Activated CD4-positive, alpha-beta T cell treated with anti-CD3 and anti-CD28 coated beads for 36 hours (primary cell): ENCODE measurements at places on chromosomes 6 and 20. TPM values are rescaled to one million over a fixed set of nuclear protein-coding genes. Genes with fewer than 3 reads are reported as not detected.

IPCEF1 gene
- 10.9 TPM for total RNA-seq

GRCh38 chr20:49310705-49311104 lies 32.8 kb upstream of the ZNFX1 start:
- DNase-seq, result peak; percentile 29
- H3K4me3 ChIP-seq, result no peak overlapping the region
- H3K27ac ChIP-seq, result peak overlapping the region; percentile 66

GRCh38 chr6:149318581-149319286 lies 1.2 kb downstream of the TAB2 start:
- H3K27me3 ChIP-seq, result no peaks in the 10 kb centered on the region
- peak overlapping the region; percentile 88 for H3K4me3 ChIP-seq
- no peak for DNase-seq

DNA sequence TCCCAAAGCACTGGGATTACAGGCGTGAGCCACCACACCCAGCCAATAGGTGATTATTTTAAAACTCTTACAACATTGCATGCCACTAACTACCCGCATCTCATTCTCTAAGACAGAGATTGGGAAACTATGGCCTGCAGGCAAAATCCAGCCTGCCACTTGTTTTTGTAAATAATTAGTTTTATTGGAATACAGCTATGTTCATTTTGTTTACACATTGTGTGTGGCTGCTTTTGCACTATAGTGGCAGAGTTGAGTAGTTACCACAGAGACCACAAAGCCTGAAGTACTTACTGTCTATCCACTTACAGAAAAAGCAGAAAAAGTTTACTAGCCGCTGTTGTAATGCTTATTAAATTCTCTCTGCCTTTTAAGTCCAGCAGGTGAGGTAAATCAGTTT lies 16.4 kb upstream of the PKIG start:
- DNase-seq, result no peak
- no peaks in the 10 kb centered on the region for H3K36me3 ChIP-seq
- no peaks in the 10 kb centered on the region for H3K4me1 ChIP-seq
